ENCODE measurements at places on chromosomes 12 and 14.

- DNase-seq: no peak
These were observed 127.3 kb upstream of the SLC38A2 start for GRCh38 chr12:46499901-46500300.

- no peak for DNase-seq
These were observed 1283.2 kb downstream of the TMEM121 start for GRCh38 chr14:106809615-106810014.

DNA sequence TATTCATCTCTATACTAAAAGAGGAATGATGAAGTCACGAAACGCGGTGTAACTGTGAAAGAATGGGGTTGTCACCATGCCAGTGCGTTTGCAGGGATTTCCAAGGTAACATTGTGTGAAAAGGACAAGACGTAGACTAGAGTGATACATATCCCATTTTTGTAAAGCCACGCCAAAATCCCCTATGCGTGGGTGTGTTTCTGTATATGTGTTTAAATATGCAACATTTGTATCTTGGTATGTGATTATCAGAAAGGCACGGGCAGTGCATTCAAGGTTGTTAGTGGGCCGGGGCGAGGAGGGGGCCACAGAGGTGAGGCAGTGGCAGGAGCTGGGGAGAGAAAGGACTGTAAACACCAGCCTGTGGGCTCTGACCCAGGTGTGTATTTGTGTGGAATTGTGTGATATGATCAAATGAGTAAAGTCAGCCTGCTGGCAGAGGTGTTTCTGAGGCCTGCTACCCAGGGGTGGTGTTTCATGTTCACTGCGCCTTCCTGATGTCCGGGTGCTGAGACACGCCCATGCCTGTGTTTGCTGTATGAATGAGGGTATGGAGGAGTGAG is 137.8 kb downstream of the ADGRD1 start:
- peak; percentile 57 for DNase-seq

DNA sequence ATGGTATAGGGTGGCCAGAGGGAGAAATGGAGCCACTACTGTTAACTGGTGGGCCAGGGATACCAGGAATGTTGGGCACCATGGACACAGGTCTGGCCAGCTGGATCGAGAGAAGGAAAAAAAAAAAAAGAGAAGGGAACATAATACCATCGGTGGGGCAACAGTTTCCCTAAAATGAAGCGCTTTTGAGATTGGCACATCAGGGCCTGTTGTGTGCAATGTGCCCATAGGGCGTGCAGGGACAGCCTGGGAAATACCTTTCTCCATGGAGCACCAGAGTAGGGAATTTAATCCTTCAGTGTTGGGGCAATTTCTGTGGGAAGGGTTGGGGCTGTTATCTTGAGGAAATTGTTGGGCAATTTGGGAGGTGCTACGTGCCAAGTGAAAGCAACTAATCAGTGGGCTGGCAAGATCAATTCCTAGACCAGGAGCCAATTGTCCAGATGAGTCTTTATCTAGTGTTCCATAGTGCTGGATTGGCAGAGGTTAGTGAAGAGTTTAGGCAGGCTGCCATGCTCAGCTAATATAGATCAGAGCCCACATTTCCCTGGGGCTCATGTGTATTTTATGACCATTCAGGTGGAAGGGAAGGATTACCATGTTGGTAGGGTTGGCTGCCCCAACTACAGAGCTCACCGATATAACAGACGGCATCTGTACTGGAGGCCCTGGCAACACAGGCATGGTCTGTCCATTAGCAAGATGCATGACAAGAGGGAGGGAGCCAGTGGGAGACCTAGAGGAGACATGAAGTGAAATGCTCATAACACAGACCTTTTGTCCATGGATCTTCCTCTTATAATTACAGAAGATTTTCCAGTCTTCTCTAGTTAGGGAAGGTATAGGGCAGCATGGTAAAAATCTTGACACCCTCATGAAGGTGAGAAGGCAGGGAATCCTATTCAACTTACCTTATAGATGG is 25.5 kb upstream of the NPFF start:
- DNase-seq: no peak

GRCh38 chr14:34461334-34462131 is 507 bp downstream of the SPTSSA start:
- DNase-seq: peak; percentile 73

GRCh38 chr12:116431677-116432300 is 127.4 kb upstream of the MAP1LC3B2 start:
- no peak for DNase-seq

- DNase-seq: no peak
These were observed 53.0 kb downstream of the HSPB8 start for GRCh38 chr12:119231774-119232173.

DNA sequence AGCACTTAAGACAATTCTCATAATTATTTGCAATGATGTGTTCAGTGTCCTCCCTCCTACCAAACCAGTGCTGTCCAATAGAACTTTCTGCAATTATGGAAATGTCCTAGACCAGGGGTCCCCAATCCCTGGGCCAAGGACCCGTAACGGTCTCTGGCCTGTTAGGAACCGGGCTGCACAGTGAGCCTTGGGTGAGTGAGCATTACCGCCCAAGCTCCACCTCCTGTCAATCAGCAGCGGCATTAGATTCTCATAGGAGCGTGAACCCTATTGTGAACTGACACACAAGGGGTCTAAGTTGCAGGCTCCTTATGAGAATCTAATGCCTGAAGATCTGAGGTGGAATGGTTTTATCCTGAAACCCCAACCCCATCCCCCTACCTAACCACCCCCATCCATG is 3.9 kb downstream of the SVOP start:
- no peak for DNase-seq

GRCh38 chr14:88426271-88426670 is 40.8 kb downstream of the SPATA7 start:
- no peak for DNase-seq

- peak; percentile 75 for DNase-seq
These were observed 50.2 kb downstream of the SETD3 start for GRCh38 chr14:99430491-99430890.

GRCh38 chr12:105449431-105449830 is 118.9 kb downstream of the C12orf75 start:
- no peak for DNase-seq

GRCh38 chr12:57722716-57723629 is 15.6 kb downstream of the AGAP2 start:
- no peak for DNase-seq

GRCh38 chr12:54049108-54049507 is 4.5 kb upstream of the HOXC4 start:
- DNase-seq: no peak

GRCh38 chr14:99260587-99261551 is 11.1 kb downstream of the BCL11B start:
- DNase-seq: peak; percentile 86

DNA sequence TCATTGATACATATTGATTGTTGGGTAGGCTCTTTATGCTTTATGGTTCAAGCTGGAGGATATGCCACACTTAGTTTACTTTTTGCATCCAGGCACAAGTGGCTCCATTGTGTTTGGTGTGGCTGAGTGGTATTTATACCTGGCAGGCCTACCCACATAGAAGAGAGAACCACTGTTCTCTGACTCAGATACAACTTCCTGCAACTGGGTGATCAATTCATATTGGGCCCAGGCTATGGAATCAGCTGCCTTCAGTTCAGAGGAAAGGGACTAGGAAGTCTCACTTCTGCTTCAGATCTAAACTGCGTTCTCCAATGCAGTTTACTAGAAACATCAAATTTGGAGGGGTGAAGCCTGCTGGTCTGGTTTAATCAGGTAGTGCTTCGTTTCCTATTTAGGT is 49.8 kb upstream of the LRRK2 start:
- no peak for DNase-seq

- no peak for DNase-seq
These were observed 110.9 kb upstream of the MGAT4C start for GRCh38 chr12:86367137-86367536.

- DNase-seq: no peak
These were observed 56.5 kb downstream of the SUSD6 start for GRCh38 chr14:69667938-69668335.

DNA sequence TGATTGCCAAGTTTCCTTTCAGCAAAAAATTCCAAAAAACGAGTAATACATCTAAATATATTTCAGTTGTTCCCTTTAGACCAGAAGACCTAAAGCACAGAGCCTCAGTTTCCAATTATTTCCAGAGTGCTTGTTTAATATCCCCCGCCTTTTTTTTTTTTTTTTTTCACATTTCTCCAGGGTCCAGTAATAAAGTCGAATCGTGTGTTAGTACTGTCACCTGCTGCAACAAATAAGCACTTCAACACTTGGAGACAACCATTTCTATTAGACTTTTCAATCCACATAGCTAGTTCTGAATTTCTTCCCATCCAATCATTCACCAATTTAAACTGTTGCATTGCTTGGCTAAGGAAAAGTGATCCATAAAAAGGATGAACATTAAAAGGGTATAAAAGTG is 13.6 kb downstream of the PDE6H start:
- DNase-seq: no peak

GRCh38 chr12:30012816-30013450 is 229.2 kb upstream of the TMTC1 start:
- no peak for DNase-seq

DNA sequence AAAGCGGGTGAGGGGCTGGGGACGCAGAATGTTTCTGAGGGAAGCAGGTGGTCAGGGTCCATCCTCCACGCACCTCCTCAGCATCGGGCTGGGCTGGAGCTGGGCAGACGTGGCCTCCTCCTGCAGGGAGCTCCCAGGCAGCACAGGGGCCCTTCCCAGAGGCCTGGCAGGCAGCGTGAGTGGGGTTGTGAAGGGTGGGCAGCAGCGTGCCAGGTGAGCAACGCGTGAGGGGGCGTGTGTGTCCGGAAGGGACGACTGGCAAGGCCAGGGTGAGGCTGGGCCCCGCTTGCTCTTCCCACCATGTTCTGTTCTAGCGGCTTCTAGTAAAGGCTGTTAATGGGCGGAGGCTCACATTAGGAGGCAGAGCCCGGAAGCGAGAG is 17.1 kb downstream of the ANKRD9 start:
- DNase-seq: no peak

DNA sequence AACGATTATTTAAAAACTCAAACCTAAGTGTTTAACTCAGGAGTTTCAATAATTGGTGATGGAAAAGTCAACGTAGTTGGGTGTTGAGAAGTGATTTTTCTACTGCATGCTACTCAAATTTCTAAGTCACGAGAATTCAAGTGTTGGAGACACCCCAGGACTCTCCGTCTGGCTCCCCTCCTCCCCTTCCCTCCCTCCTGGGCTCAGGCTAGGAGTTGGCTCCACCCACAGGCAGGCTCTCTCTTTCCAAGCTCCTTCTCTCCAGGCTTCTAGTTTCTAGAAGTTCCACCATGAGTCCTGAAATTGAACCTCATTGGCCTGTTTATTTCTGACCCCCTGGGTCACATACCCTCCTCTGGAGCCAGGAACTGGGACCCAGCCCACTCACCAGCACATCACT is 73.0 kb downstream of the TMEM132D start:
- DNase-seq: no peak

DNA sequence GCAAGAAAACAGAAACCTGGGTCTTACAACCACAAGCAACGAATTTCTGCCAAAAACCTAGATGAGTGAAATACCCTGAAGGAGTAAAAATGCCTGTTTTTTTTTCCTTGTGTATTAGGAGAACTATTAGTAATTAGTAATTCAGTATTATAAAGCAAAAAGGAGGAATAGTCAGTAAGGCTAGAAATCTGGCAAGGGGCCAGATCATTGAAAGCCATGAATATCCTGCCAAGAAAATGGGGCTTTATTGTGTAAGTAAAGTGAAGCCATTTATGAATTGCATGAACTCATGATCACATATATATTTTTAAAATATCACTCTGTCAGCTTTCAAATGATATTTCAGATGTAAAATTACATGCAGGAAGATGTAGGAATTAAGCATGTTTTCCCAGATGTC is 57.9 kb downstream of the TXNDC16 start:
- DNase-seq: no peak

GRCh38 chr14:102206918-102207317 is 67.2 kb downstream of the WDR20 start:
- DNase-seq: no peak

DNA sequence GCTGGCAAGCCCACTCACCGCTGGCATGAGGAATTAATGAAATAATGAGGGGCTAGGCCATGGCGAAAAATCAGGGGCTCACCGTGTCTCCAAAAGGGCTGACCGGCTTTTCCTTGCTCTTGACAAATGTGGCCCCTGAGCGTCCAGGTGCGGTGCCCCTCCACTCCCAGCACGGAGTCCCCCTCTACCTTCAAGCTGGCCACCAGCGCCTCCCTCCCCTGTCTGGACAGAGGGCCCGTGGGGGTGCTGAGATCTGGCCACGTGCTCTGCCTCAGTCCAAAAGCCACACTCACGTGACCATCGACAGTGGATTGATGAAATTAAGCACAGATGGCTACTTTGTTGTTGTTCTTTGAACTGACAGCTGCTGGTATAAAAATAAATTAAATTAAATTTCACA is 78.8 kb upstream of the BCL11B start:
- DNase-seq: peak; percentile 39

DNA sequence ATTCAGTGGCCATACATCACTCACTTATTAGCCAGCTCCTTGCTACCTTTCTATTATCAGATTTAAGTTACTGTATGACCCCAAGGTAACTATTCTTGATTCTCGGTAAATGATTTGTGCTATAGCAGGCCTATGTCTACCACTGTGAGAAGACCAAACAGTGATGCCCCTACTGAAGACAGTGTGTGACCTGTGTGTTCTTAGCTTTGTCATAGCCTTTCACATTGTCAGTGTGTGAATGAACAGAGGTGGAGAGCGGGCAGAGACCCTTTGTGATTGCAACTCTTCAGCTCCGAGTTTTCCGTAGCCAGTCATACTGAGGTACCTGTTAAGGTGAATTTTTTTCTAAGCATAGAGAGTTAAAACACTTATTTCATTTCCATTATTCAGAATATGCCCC is 294.0 kb downstream of the LRFN5 start:
- DNase-seq: no peak

DNA sequence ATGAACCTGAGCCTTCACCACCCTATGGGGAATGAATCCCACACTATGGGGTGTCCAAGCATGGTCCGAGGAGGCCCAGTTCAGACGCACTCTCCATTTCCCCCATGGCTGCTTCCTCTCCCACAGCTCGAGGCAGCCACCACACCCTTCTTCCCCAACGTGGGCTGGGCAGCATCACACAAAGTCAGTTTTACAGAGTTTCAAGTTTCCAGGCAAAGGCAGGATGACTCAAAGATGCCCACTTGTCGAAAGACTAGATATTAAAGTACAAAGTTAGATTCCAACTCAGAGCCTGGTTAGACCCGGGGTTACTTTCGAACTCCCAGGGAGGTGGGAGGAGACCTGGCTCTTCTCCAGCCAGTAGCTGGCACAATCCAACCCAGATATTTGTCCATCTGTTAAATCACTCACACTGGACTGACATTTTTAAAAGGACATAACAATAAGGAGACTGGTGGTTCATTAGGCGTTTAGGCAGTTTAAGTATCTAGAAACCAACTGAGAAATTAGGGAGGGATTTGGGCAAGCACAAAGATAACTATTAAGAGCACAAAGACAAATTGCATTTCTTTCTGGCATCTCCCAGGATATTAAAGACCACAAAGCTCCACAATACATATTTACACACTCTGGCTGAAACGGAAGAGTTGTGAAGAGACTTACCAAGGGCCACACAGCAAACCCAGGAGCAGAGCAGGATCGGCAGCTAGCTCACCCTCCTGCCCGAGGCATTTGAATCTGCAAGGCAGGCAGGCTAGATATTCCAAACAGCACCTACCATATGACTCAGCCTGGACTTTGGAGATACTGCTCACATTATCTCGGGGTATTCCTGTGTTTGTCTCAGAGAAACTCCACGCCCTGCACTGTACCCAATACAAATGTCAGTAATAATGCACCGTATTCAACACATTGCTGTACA is 34.8 kb downstream of the TMCC3 start:
- no peak for DNase-seq

GRCh38 chr12:15244341-15244740 is 23.1 kb upstream of the RERG start:
- DNase-seq: no peak

GRCh38 chr14:73452341-73453186 is 5.8 kb downstream of the NUMB start:
- no peak for DNase-seq

Measured in activated effector memory CD4-positive, alpha-beta T cell treated with anti-CD3 and anti-CD28 coated beads, Interleukin-2, amount 50 U/mL, for 16 hours (primary cell).